ENCODE measurements at places on chromosomes 6 and 20.

- peak; percentile 22 for DNase-seq
These were observed 131.6 kb upstream of the TOP1 start for GRCh38 chr20:40896814-40897700.

DNA sequence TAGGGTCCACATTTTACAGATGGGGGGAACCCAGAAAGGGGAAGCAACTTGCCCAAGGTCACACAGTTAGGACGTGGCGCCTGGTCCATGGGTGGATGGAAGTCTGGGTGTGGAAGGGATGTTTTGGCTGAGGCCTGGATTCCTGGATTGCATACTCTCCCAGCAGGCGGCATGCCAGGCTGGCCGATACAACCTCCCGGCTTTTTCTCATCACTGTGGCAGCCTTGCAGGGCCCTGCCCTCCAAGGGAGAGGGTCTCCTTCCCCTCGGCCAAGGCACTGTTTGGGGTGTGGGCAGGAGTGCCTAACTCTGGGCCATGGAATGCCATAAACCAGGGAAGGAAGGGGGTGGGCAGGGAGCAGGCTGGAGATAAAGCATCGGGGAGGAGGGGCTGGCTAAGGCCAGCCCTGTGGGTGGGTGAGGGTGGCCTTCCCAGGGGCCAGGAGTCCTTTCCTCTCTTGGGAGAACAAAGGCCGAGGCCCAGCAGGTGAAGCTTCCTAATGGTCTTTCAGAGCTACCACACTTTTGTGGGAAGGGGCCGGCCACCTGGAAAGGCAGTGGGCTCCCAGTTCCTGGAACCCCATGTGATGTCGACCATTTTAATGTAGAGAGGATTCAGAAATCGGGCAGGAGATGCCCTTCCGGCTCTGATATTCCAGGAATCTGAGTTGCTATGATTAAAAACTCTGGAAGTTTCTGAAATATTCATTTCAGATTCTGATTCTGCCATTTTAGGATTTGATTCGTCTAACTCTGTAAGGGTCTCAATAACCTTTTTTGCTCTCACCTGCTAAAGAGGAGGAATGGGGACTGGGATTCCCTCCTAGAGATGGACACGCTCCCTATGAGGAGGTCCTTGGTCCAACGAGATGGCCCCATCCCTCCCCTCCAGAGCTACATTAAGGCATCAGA lies 4.2 kb downstream of the FOXS1 start:
- no peak for DNase-seq

DNA sequence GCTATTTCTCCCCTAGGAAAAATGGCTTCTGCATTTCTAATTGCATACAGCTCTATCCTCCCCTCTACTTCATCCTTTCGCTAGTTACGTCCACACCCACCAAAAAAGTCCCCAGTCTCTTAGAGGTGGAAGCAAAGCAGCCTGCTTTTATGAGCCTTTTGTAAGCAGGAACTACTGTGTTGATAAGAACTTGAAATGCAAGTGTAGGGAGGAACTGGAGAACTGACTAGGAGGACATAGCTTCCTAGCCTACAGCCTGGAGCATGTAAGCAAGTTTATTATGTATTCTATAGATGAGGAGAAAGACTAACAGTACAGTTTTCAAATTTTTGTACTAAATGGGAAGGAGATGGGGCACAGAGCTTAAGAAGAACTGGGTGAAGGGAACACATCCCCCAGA lies 10.3 kb downstream of the ARHGAP18 start:
- DNase-seq: no peak

- no peak for DNase-seq
These were observed 74.1 kb upstream of the HDDC2 start for GRCh38 chr6:125375821-125376220.

DNA sequence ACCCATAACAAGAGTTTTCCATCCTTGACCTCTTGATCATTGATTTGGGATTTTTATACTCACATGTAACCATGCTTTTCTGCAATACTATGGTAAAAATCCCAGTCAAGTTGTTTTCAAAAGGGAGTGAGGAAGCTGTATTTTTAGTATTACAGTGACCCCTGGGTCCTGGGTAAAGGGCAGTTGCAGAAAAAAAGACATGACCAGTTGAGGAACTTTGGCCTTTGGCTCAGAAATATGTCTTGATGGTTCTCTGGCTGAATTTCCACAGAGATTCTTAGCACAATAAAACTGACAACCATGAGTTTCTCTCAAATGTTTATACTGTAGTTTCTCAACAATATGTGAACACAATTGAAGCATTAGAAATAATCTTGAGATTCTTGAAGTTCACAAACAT lies 28.6 kb upstream of the PRL start:
- DNase-seq: no peak

DNA sequence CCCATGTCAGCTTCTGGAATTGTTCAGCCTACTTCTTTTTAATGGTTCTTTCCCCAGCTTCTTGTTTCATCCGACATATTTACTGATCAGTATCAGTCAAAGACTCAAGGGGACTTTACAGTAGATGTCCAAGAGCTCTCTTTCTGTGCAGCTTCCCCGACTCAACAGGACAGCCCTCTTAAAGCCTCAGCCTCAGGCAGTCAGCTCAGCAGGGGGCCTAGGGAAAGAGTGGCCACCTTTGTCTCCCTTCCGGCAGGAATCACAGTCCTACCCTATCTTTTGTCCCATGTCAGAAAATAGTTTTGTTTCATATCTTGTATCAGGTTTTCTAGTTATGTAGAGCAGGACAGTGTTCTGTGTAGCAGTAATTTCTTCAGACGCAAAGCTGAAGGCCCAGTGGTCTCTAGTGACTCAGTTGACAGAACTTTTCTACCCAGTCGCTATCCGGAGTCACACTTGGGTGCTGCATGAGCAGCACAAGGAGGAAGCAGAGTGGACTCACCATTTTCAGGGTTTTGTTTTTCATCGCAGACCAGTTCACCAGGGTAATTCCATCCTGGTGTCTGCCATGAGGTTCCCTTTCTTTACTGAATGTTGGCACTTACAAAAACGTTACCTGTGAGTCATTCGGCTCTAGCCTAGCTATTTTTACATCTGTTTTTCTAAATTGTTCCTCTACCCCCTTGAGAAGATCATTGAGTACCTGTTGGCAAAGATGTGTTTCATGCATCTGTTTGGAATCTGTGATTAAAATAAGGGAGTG lies 47.7 kb downstream of the SPATA2 start:
- DNase-seq: no peak

- no peak for DNase-seq
These were observed 185.8 kb downstream of the CLIC5 start for GRCh38 chr6:45829873-45830272.

GRCh38 chr6:33672808-33673207 lies 38.7 kb downstream of the UQCC2 start:
- no peak for DNase-seq

DNA sequence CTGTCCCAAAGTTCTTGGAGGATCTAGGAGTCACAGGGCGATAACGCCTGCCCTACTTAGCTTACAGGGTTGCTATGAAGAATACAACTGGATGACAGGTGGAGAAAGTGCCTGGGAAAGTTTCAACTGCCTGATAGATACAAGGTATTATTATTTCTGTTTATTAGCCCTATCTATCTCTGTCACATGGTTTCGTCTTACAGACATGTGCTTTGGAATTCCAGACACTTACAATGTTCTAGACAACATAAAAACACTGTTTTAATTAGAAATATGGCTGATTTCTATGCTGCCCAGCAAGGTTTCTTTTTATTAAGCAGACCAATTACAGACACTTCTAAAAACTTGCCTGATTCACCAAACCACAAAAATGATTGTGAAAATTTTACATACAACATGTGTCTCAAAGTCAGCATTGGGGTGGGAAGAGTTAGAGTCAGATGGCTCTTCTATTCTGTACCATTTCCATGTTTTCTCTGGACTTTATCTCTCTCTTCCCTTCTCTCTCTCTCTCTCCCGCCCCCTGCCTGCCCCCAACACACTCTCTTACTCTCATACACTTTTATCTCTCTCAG lies 50.0 kb downstream of the GJA10 start:
- no peak for DNase-seq

GRCh38 chr6:86825436-86825835 lies 111.9 kb upstream of the HTR1E start:
- DNase-seq: no peak

DNA sequence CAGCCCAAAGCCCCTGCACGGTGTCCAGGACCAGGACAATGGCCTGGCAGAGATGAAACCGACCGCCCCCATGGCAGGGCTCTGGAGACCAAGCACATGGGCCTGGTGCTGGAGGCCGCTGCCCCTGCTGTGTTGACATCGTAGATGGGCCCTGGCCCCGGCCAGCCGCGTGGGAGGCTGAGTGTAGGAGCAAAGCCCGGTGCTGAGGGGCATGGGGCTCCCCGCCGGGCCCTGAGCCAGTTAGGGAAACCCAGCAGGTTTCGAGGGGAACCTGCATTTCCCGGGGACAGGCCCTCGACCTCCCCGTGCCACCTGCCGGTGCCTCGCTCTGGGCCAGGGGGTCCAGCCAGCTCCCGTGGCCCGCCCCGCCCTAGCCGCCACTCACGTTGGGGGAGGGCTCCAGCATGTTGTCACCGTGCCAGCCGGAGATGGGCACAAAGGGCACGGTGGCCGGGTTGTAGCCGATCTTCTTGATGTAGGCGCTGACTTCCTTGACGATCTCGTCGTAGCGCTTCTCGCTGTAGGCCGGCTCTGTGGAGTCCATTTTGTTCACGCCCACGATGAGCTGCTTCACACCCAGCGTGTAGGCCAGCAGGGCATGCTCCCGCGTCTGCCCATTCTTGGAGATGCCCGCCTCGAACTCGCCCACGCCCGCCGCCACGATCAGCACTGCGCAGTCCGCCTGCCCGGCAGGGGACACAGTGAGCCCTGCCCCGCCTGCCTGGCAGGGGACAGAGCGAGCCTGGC lies 4.3 kb downstream of the EEF1A2 start:
- DNase-seq: no peak

- DNase-seq: no peak
These were observed 24.4 kb downstream of the FOXC1 start for GRCh38 chr6:1634081-1634480.

GRCh38 chr20:542777-543368 lies 717 bp downstream of the CSNK2A1 start:
- DNase-seq: peak; percentile 74

- DNase-seq: no peak
These were observed 254.9 kb downstream of the TAF4 start for GRCh38 chr20:61810738-61811135.

DNA sequence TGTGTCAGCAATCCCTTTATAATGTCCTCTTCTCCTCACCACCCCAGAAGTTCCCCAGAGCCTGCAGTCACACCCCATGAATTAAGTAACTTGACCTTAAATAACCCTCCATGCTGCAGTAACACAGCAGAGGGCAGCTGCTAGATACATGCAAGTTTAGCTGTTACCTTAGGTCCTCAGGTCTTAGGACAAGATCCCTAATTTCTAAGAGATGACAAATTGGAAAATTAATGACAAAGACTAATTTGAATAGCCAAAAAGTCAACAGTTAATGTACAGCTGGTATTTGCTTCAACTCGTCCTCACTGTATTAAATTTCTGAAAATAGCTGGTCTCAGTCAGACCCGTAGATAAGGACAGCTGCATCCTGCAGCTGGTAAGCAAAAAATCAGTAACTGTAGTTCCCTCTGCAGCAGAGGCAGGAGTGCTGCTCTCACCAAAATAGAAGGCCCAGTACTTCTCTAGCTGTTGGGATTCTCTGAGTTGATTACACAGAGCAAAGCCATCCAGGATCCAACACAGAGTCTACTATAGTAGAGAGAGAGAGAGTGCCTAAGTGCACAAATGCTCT lies 62.4 kb downstream of the TNFRSF21 start:
- DNase-seq: peak; percentile 37

GRCh38 chr6:14369717-14370116 lies 252.1 kb downstream of the CD83 start:
- DNase-seq: no peak

GRCh38 chr6:2204272-2204671 lies 41.1 kb downstream of the GMDS start:
- DNase-seq: no peak

- no peak for DNase-seq
These were observed 63.8 kb downstream of the MBOAT1 start for GRCh38 chr6:20148433-20148832.

GRCh38 chr6:124995645-124996325 lies 33.5 kb downstream of the RNF217 start:
- DNase-seq: no peak

GRCh38 chr6:91718198-91718597 lies 1131.3 kb upstream of the MAP3K7 start:
- no peak for DNase-seq

GRCh38 chr20:58621906-58622548 lies 29.1 kb upstream of the STX16 start:
- DNase-seq: no peak

GRCh38 chr6:154488802-154489437 lies 21.6 kb downstream of the CNKSR3 start:
- no peak for DNase-seq
